ENCODE measurements at places on chromosomes 7 and 10.

DNA sequence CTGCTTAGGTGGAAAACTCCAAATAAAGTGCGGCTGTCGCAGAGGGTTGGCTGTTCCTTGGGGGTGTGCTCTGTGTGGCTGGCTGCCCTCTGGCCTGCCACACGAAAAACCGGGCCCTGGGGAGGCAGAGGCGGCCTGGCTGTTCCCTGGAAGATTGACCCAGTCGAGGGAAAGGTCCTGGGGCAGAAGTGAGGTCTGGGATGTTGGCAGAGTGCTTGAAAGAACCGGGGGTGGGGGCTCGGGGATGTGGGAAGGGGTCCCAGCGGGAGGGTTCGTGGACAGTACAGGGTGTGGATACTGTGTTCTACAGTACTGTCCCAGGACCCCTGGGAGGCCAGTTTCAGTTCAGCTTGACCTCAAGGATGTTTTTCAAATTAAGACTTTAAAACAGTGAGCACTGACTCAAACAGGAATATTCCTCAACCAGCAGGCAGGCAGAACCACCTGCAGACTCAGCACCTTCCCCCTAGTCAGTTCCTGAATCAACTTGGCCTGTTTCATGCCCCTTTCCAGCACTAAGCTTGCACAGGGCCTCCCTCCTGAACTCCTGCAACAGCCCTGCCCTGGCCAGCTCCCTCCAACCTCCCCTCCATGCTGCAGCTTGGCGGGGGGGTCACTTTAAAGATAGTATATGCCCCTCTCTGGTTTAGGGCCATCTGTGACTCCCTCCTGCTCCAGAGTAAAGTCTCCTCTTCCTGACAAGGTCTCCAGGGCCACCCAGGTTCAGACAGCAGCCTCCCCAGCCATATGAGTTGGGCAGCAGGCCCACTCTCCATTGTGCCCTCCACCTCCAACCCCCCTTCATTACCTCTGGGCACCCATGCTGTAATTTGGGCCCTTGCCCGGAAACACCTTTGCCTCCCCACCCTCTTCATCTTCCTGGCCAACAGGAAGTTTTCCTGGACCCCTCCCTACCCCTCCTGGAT lies 3.2 kb upstream of the ATP6V1F start:
- DNase-seq, result no peak

DNA sequence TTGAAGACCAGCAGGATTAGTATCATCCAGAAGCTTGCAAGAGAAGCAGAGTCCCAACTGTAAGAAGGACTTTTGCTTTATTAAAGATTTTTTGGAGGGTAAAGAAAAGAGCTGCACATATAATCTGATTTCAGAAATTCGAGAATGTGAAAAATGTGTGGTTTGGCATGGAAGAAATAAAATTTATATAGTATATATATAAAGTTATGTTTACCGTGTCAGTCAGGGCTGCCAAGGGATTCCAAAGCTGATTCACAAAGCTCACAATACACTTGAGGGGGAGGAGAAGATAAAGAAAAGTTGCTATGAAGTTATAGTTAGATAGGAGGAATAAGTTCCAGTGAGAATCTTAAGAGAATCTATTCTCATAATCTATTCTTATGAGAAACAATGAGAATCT lies 231.8 kb upstream of the CACNA2D1 start:
- no peak for DNase-seq

- no peak for DNase-seq
Observed at GRCh38 chr10:1043532-1043995, 5.4 kb downstream of the IDI1 start.

GRCh38 chr7:117323851-117324711 lies 1.2 kb upstream of the WNT2 start:
- DNase-seq, result no peak

- DNase-seq, result no peak
Observed at GRCh38 chr10:44307691-44308090, 77.2 kb downstream of the CXCL12 start.

DNA sequence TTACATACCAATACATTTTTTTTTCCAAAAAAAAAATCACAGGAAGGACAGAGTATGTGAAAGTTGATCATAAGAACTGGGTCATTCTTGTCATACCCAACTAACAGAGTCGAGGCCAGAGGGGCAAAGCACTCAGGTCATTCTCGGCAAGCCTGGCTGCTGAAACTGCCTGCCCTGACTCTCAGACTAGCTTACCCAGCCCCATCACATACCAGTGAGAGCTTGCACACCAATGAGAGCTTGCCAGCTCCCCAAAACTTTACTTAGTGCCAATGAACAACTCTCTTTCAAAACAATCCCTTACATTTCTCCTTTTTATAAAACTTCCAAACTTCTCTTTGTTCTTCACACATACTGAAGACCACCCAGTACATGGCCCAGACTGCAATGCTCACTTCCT lies 48.9 kb downstream of the VOPP1 start:
- DNase-seq, result no peak

DNA sequence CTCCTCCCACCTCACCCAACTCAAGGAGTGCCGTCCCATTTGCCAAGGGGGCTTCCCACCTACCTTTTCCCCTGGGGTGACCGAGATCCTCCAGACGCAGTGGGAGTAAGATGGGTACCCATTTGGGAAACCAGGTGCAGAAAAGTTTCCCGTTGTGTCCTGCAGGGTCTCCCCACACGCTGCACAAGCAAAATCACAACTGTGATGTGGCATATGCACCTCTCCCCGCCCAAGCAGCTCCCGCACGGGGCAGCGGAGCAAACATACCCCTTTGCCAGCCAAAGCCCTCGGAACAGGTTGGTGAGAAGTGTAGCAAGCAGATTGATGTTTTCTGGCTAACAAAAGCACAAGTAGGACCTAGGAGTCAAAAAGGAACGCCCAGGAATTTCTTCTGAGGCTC lies 51.5 kb upstream of the OPALIN start:
- DNase-seq, result no peak

DNA sequence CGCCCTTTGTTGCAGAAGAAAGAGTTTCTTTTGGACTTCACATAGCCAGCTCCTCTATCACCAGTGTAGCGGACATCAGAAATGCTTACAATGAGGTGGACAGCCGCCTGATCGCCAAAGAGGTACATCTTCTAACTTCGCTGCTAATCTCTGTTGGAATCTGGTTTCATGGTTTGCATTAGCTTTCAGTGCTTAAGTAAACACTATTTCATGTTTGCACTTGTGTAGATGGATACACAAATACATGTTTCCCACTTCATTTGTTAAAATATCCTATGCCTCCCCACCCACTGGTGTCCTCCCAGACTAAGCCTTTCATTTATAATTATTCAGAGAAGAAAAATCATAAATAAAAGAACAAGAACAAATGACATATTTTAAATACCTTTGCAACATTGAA lies 103.9 kb downstream of the WDFY4 start:
- DNase-seq, result no peak
